ENCODE measurements at places on chromosomes 16 and 17.

DNA sequence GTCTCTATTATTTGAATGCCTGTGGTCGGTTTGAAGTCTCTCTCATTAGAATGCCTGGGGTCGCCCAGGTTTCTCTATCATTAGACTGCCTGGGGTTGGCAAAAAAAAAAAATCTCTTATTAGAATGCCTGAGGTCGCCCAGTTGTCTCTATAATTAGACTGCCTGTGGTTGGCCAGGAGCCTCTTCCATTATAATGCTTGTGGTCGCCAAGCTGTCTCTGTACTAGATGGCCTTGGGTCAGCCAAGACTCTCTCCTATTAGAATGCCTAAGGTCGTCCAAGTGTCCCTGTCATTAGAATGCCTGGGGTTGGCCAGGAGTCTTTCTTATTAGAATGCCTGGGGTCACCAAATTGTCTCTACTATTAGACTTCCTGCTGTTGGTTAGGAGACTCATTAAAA, 2228.4 kb downstream of the TP53TG3F start:
- no peak for DNase-seq

DNA sequence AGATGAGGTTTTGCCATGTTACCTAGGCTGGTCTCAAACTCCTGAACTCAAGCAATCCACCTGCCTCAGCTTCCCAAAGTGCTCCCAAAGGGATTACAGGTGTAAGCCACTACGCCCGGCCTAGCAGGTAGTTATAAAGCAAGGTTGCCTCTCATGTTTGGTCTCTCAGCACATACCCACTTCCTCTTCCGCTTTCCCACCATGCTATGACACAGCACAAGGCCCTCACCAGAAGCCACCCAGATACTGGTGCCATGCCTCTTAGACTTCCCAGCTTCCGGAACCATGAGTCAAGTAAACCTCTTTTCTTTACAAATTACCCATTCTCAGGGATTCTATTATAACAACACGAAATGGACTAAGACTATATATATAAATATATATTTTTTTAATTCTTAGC, 143.6 kb downstream of the COPRS start:
- no peak for DNase-seq

- peak; percentile 3 for DNase-seq
Measured at GRCh38 chr17:51487947-51488346, 227.6 kb downstream of the UTP18 start.

DNA sequence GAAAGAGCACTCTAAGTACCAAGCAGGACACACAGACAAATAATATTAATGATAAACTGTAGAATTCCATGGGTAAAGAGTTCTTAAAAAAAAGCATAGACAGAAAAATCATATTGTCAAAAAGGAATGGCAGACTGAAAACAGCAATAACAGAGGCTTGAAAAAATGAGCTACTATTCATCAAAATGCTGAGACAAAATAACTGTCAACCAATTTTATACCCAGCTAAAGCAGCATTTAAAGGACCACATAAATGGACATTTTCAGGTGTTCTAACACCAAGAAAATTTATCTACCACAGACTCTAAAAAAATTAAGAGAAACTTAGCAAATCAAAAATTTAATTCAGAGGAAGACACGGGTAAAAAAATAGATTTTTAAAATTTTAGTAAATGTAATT, 119.1 kb downstream of the DYNLRB2 start:
- DNase-seq: no peak

Data from cardiac fibroblast (primary cell).